ENCODE measurements at places on chromosomes 11 and 22.

GRCh38 chr22:29167032-29167911, 38.4 kb upstream of the EMID1 start:
- peak overlapping the region; percentile 73 for H3K27ac ChIP-seq
- peak; percentile 7 for DNase-seq
- peaks cover 18% of the 10 kb centered on the region for H3K4me1 ChIP-seq
- H3K27me3 ChIP-seq: no peaks in the 10 kb centered on the region

GRCh38 chr11:32358729-32359128, 76.6 kb downstream of the WT1 start:
- H3K4me3 ChIP-seq: no peak overlapping the region
- no peak overlapping the region for H3K27ac ChIP-seq
- H3K4me1 ChIP-seq: no peaks in the 10 kb centered on the region
- H3K36me3 ChIP-seq: no peaks in the 10 kb centered on the region
- peaks cover 28% of the 10 kb centered on the region for H3K27me3 ChIP-seq

GRCh38 chr11:118914178-118914918, 11.4 kb downstream of the BCL9L start:
- peak; percentile 81 for DNase-seq
- H3K36me3 ChIP-seq: peaks cover 84% of the 10 kb centered on the region
- H3K27ac ChIP-seq: peak overlapping the region; percentile 99
- peaks cover 80% of the 10 kb centered on the region for H3K4me1 ChIP-seq
- peak overlapping the region; percentile 91 for H3K4me3 ChIP-seq

DNA sequence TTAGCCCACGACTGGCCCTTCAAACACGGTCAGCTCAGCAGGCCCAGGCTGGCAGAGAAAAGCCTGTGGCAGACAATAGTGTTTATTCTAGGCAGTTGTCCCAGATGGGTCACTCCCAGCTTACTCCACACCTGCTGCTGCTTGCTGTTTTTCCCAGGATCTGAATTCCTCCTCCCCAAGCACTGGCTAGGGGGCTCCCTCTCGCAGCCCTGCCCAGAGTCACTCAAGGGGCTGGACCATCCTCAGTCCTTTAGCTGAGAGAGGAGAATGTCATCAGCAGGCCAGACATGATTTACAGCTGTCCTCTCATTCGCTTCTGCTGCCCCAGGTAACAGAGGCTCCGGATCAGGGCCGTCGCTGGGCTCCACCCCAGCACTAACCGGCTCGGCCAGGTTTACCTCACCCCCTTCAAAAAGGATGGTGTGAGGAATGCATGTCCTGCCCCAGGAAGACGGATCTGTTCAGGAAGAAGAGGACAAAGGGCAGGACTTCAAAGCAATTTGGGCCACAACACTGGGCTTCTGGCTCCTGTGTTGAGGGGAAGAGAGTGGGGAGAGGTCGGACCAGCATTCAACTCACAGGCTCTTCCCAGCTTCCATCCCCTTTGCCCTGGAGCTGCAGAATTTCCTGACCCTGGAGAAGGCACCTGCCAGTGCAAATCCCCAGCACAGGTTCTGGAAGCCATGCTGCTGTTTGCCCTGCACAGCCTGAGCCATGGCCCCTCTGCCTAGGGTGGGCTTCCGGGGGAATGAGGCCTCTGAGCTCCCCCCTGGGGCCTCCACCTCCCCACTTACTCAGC, 59.7 kb upstream of the BARX2 start:
- no peak overlapping the region for H3K27ac ChIP-seq
- peaks cover 10% of the 10 kb centered on the region for H3K27me3 ChIP-seq
- H3K4me3 ChIP-seq: no peak overlapping the region

DNA sequence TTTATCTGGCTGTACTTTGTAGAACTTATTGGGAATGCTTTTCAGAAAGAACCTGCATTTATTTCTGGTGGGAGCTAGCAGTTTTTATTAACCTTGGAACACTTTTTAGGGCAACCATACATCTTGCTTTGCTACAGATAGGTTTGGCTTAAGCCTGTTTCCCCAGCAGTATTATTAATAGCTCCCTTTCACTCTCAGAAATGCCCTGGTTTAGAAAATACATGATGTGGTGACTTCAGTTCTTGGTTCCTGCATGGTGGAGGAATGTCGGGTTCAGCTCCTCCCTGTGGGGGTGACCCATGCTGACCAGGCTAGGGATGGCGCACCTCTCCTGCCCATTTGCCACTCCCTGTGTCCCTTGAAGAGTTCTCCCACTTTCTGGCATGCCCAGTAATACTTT, 28.2 kb downstream of the ZBED4 start:
- no peak for DNase-seq
- peaks cover 43% of the 10 kb centered on the region for H3K4me1 ChIP-seq
- H3K4me3 ChIP-seq: peak overlapping the region; percentile 33
- H3K27ac ChIP-seq: peak overlapping the region; percentile 59
- no peaks in the 10 kb centered on the region for H3K27me3 ChIP-seq

GRCh38 chr11:8867035-8867434, 44.0 kb upstream of the AKIP1 start:
- no peaks in the 10 kb centered on the region for H3K36me3 ChIP-seq
- no peak for DNase-seq
- H3K4me3 ChIP-seq: no peak overlapping the region

DNA sequence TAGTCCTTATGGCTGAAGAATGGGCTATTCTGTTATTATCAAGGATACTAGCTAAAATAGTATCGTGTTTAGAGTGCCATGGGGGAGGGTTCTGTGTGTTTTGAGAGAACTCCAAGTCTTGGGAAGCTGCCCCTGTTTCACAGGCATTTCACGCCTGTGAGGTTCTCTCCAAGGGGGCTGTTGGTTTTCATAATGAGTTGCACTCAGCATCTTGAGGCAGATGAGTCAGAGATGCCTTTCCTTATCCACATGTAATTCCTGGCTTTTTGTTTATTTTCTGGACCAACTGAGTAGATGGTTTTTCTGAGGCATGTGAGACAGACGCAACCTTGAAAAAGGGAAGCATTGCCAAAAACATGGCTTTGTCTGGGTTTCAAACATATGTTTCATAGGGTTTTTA, 203.7 kb downstream of the ARHGAP42 start:
- H3K36me3 ChIP-seq: no peaks in the 10 kb centered on the region
- H3K27ac ChIP-seq: no peak overlapping the region
- H3K4me3 ChIP-seq: no peak overlapping the region
- no peaks in the 10 kb centered on the region for H3K27me3 ChIP-seq
- no peaks in the 10 kb centered on the region for H3K4me1 ChIP-seq
- no peak for DNase-seq

DNA sequence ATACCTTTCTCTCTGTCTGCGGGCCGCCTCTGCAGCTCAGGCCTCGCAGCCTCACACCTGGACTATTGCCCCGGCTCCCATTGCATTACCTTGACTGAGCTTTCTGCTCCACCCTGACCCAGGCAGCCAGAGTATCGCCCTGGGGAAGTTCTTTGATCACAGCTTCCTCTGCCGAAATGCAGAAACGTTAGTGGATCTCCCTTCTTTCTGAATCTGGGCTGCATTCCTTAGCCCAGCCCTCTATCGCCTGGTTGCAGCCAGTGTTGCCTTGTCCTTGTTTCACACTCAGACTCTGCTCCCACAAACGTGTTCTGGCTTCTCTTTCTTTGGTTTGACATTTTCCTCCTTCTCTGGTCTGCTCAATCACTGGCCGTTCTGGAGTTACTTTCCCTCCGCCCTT, 195.7 kb downstream of the ADAMTS15 start:
- DNase-seq: no peak
- no peaks in the 10 kb centered on the region for H3K36me3 ChIP-seq
- no peak overlapping the region for H3K4me3 ChIP-seq
- no peaks in the 10 kb centered on the region for H3K4me1 ChIP-seq
- no peak overlapping the region for H3K27ac ChIP-seq
- peaks cover 22% of the 10 kb centered on the region for H3K27me3 ChIP-seq

GRCh38 chr11:90318651-90319050, 95.8 kb upstream of the CHORDC1 start:
- no peaks in the 10 kb centered on the region for H3K36me3 ChIP-seq
- no peaks in the 10 kb centered on the region for H3K4me1 ChIP-seq
- no peak for DNase-seq

GRCh38 chr11:3767536-3767935, 29.8 kb downstream of the NUP98 start:
- H3K36me3 ChIP-seq: peaks cover 100% of the 10 kb centered on the region
- no peak for DNase-seq
- H3K4me3 ChIP-seq: no peak overlapping the region
- no peaks in the 10 kb centered on the region for H3K27me3 ChIP-seq
- peaks cover 4% of the 10 kb centered on the region for H3K4me1 ChIP-seq

DNA sequence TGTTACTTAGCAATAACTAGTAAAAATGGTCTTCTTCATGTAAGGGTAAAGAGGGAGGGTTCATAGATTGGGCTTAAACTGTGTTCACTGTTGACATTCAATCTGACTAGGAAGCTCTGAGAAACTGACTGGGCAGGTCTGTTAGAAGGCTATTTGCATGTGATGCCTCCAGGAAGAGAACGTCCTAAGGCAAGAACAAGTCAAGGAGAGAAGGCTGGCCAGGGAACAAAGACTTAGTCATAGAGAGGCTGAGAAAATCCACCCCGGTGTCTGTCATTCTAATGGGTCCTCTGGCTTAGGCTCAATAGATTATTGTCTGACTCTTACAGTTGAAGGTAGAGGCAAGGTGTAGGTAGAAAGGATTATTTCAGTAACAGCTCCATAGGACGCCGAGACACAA, 50.3 kb upstream of the CD44 start:
- no peak overlapping the region for H3K4me3 ChIP-seq
- peaks cover 39% of the 10 kb centered on the region for H3K4me1 ChIP-seq
- H3K27me3 ChIP-seq: no peaks in the 10 kb centered on the region
- DNase-seq: no peak
- H3K36me3 ChIP-seq: peaks cover 4% of the 10 kb centered on the region

GRCh38 chr11:10742460-10743208, 8.4 kb upstream of the CTR9 start:
- H3K36me3 ChIP-seq: peaks cover 7% of the 10 kb centered on the region
- H3K4me1 ChIP-seq: peaks cover 27% of the 10 kb centered on the region
- H3K27ac ChIP-seq: peak overlapping the region; percentile 84
- H3K4me3 ChIP-seq: peak overlapping the region; percentile 64
- DNase-seq: peak; percentile 36
- H3K27me3 ChIP-seq: no peaks in the 10 kb centered on the region

DNA sequence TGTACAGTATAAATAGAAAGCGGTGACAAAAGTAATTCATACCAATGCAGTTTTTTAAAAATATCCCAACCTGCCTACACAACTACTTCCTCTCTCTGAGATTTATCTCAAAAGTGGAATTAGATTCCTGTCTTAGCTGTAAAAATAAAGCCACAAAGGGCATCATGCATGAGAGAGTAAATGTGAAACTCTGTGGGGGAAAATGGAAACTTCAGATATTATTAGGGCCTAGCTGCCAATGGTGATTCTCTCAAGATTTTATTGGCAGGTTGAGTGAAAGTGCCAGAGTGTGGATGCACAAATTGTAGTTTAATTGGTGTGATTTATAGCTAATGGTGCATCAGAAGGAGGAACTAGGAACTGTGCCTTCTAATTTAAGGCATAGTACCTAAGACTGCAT, 356.9 kb upstream of the CCDC90B start:
- DNase-seq: no peak
- H3K4me3 ChIP-seq: no peak overlapping the region
- peaks cover 6% of the 10 kb centered on the region for H3K27me3 ChIP-seq

DNA sequence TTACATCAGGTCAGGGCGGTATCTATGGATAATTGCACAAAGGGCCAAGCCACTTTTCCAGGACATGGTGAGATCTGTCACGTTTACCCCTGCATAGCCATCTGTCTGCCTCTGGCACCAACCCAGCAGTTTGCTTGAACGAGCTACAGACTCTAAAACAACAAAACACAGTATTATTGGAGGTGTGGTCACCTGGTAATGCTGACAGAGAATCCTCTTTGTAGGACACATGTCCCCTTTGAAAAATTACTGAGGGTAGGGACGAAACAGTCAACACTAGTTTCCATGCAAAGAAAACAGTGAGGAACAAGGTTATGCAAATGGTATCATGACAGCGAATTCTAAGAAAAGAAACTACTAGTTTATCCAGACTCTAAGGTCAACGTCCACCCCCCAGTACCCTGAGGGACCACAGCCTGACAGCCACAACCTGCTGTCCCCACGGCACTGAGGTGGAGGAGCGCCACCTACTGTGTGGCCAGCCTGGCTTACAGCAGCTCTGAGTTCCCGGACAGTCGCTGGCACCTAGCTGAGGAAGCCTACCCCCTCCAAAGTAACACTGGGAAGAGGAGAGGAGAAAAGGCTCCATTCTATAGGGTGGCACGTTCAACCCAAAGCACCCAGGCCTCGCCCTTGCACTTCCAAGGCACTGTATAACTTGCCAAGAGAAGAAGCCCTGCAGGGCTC, 117.4 kb upstream of the BID start:
- peaks cover 34% of the 10 kb centered on the region for H3K36me3 ChIP-seq
- no peaks in the 10 kb centered on the region for H3K27me3 ChIP-seq
- no peak for DNase-seq
- no peak overlapping the region for H3K27ac ChIP-seq
- peaks cover 3% of the 10 kb centered on the region for H3K4me1 ChIP-seq

DNA sequence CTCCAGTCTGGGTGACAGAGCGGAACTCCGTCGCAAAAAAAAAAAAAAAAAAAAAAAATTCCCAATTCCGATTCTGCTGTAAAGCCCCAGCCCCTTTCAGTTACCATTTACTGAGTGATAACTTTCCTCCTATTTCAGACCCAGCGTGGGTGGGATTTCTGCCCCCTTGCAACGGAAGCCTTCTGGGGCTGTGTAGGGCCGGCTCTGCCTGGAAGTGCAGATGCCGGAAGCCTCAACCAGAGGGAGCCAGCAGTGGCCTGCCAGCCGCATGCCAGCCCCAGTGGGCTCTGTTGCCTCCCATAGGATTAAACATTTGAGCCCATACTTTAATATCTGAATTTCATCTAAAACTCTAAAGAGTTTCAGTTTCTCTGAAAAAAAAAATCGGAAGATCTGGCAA, 60.0 kb upstream of the NUP50 start:
- no peak overlapping the region for H3K4me3 ChIP-seq
- no peaks in the 10 kb centered on the region for H3K36me3 ChIP-seq
- H3K27me3 ChIP-seq: peaks cover 30% of the 10 kb centered on the region
- peaks cover 3% of the 10 kb centered on the region for H3K4me1 ChIP-seq
- DNase-seq: no peak
- H3K27ac ChIP-seq: no peak overlapping the region

GRCh38 chr11:75303544-75304224, 47.8 kb downstream of the ARRB1 start:
- no peak for DNase-seq
- peak overlapping the region; percentile 62 for H3K27ac ChIP-seq
- peaks cover 15% of the 10 kb centered on the region for H3K4me1 ChIP-seq
- H3K36me3 ChIP-seq: peaks cover under 1% of the 10 kb centered on the region

DNA sequence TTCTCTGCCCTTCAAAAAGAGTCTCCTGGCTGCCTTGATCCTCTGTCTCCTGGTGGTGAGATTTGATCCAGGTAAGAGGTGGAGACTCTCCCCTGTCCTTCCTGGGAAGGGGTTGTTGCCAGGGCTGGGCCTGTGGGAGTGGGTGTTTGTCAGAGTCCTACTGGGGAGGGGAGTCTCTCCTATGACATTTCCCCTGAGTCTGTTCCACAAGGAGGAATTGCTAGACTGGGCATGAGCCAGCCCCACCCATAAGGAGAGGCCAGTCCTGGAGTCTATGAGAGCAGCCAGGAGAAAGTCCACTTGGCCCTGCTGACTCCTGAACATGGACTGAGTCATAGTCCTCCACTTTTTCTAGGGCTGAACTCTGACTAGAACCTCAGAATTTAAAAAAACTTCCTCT, 7.4 kb downstream of the PEX26 start:
- H3K4me3 ChIP-seq: no peak overlapping the region
- no peak overlapping the region for H3K27ac ChIP-seq
- H3K4me1 ChIP-seq: peaks cover 23% of the 10 kb centered on the region

- peak; percentile 56 for DNase-seq
- H3K27ac ChIP-seq: peak overlapping the region; percentile 96
- no peaks in the 10 kb centered on the region for H3K27me3 ChIP-seq
Measured at GRCh38 chr11:48013269-48013901, 33.0 kb downstream of the PTPRJ start.

- no peak overlapping the region for H3K4me3 ChIP-seq
- H3K4me1 ChIP-seq: no peaks in the 10 kb centered on the region
- DNase-seq: no peak
- H3K27me3 ChIP-seq: no peaks in the 10 kb centered on the region
- no peak overlapping the region for H3K27ac ChIP-seq
Measured at GRCh38 chr11:81033779-81034540, 1593.1 kb upstream of the TENM4 start.

Data from effector memory CD8-positive, alpha-beta T cell (primary cell).